ENCODE measurements at places on chromosomes 3 and 15. TPM values are rescaled to one million over a fixed set of nuclear protein-coding genes. Genes with fewer than 3 reads are reported as not detected.
A peak's percentile ranks its signal among the peaks of the same experiment; 100 is the strongest.

NUP210 gene
- total RNA-seq: 2.4 TPM

GRCh38 chr3:56620371-56620770 is 62.7 kb downstream of the TASOR start:
- DNase-seq: no peak

DNA sequence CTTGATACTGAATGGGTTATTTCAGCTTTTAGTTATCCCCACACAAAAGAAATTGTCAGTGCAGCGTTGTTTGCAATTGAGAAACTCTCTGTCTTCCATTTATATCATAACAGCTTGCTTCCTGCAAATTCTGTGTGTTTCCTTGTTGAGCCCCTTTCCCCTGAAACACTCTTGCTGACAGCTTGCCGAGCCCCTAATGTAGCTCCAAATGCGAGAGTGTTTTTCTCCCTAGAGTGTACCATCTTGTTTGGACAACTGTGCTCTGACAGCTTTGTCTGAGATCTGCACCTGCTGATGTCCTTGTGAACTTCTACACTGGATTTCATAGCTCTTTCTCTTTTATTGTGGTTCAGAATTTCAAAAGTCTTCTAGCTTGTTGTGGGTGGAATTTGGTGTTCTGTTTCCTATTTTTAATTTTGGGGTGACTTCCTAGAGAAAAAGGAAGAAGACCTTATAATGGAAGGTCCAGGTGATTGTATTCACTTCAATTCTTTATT is 343.5 kb downstream of the PDCD6IP start:
- DNase-seq: no peak

- DNase-seq: no peak
Measured at GRCh38 chr3:86887876-86888275, 103.1 kb downstream of the VGLL3 start.

PLA2G4D gene
- not detected for total RNA-seq

DUOX2 gene
- not detected for total RNA-seq

DNA sequence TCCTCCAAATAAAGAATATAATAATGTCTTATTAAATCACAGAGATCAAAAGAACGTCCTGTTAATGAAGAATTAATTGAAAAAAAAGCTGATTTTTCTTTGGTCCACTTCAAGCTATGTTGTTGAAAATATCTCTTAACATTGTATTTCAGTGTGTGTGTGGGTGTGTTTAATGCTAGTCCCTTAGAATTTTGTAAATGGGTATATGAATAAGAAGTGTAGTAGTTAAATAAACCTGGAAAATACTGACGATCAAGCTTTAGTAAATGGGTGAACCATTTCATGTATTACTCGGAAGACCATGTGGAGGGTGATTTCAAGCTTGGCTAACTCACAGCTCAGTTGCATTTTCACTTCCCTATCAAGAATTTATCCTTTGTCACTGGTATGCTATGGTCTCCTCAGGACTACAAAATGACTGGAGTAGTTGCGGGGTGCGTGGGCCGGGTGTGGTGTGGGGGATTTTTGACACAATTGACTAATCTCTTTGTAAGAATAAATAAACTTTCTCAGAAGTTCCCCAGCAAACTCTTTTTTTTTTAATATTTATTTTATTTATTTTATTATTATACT is 586.4 kb downstream of the GRM7 start:
- no peak for DNase-seq

GRCh38 chr15:81858136-81858535 is 187.7 kb downstream of the MEX3B start:
- DNase-seq: no peak

GABRB3 gene
- 0.25 TPM for total RNA-seq

- no peak for DNase-seq
Measured at GRCh38 chr3:142353571-142353970, 94.3 kb downstream of the XRN1 start.

SLC22A13 gene
- 0.20 TPM for total RNA-seq

ZNF662 gene
- total RNA-seq: 3.5 TPM

FANCD2OS gene
- not detected for total RNA-seq

DNA sequence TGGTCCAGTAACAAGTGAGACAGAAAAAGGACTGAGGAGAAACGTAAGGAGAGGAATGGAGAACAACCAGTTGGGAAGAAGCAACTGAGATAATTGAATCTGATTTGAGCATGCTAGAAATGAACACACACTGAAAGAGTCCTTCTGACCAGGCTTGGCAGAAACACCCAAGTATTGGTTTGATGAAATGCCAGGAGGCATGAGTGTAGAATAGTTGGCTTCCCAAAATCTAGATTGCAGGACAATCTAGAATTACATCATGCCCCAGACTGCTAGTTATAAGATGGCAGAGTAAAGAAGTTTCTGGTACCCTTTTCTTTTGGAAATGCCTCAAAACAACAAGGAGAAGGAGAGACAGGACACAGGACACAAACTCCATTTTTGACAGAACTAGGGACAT is 189.7 kb upstream of the STT3B start:
- no peak for DNase-seq

- no peak for DNase-seq
Measured at GRCh38 chr3:128390867-128391266, 75.8 kb downstream of the DNAJB8 start.

EFHB gene
- total RNA-seq: 0.30 TPM

CP gene
- total RNA-seq: 2.2 TPM

DNA sequence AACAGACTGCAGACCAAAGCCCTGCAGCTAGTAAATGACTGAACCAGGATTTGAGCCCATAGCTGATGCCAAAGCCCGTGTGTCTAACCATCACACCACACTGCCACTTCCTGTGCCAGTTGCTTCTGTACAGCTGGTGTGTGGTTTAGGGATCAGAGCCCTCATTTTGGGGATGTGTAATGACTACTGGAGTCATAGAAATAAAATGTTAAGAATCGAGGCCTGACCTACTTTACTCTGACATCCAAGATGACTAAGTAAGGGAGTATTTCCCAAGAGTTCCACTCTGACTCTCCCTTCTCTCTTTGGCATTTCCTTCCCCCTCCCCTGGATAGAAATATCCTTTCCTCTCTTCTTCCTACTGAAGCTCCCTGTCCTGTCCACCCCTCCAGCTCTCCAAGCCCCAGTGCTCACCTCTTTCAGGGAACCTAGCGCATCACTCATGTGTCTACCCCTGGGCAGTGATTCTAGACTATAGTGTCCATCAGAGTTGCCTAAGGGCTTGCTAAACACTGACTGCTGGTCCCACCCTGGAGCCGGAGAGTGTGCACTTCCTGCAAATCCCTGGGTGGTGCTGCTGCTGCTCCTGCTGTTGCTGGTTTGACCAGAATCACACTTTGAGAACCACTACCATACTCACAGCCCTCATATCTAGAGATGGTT is 53.8 kb downstream of the MGLL start:
- DNase-seq: peak; percentile 69

DNA sequence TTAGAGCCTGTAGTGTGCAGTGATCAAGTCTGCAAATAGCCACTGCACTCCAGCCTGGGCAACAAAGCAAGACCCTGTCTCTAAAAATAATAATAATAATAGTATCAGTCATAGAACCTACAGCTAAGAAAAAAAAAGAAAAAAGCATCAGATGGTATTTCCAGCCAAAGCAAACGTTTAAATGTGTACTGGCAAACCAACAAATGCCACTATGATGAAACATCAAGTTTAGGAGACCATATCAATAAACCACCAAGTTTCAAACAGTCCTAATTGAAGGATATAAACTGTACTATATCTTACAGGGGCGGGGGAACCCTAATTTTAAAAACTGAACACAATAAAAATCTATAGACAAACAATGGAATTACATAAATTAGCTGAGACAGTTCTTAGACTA is 6.4 kb downstream of the UBP1 start:
- no peak for DNase-seq

- DNase-seq: no peak
Measured at GRCh38 chr3:61724183-61724582, 162.8 kb downstream of the PTPRG start.

DNA sequence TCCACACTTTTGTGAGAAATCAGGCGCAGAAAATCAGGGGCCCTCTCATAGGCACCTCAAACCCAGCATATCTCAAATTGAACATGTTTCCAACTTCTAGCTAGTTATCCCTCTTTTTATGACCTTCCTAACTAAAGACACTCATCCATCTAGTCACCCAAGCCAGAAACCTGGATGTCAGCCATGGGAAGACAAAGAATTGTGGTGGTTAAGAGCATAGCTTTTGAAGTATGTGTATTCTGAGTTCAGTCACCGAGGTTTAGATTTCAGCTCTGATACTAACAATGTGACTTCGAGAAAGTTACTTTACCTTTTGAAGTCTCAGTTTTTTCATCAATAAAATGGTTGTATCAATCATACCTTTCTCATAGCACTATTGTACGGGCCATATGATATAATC is 495.5 kb downstream of the NLGN1 start:
- no peak for DNase-seq

- DNase-seq: peak; percentile 86
Measured at GRCh38 chr15:75531041-75531450, 48.1 kb downstream of the PTPN9 start.

GOLGA6C gene
- not detected for total RNA-seq

DNA sequence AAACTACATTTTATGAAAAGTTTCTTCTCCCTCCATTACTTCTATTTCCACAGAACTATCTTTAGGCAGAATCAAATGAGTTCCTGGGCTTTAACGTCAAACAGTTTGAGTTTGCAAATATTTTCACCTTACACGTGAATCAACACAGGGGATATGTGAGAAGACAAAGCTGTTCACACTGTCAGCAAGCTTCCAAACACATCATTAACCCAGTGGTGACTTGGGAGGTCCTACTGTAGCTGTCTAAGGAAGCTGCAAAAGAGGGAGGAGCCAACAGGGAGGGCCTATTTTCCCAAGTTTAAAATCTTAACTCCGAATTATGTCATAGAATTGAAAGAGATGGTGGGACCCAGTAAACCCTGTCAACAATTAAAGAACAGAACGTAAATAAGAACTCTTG is 337.8 kb upstream of the DNAJC19 start:
- no peak for DNase-seq

SLC9C1 gene
- 0.32 TPM for total RNA-seq

GRCh38 chr3:66041116-66041515 is 2.4 kb upstream of the MAGI1 start:
- no peak for DNase-seq

- peak; percentile 77 for DNase-seq
Measured at GRCh38 chr3:195001961-195002861, 268.7 kb downstream of the XXYLT1 start.

ACTC1 gene
- total RNA-seq: 219 TPM

- DNase-seq: no peak
Measured at GRCh38 chr3:133938770-133939462, 43.2 kb upstream of the RAB6B start.

LDHAL6B gene
- not detected for total RNA-seq

GRCh38 chr3:133575086-133575485 is 1.6 kb downstream of the CDV3 start:
- DNase-seq: no peak

GRCh38 chr3:12983319-12983718 is 89.9 kb downstream of the IQSEC1 start:
- no peak for DNase-seq

DNA sequence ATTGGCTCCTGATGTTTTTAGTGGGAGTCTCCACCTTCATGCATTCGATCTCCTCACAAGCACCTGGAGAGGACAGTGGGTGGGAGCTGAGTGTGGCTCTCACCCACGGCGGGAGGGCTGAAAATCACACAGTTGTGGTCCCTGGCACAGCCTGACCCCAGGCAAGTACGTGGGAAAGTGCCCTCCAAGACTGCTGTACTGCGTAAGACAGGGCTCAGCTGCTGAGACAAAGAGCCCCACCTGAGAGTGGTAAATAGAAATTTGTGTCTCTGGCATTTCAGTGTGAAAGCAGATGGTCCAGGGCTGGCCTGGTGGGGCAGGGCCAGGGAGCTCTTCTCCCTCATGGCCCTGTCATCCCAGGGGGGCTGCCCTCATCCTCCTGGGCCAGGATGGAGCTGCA is 77.4 kb upstream of the IQSEC1 start:
- no peak for DNase-seq

DNA sequence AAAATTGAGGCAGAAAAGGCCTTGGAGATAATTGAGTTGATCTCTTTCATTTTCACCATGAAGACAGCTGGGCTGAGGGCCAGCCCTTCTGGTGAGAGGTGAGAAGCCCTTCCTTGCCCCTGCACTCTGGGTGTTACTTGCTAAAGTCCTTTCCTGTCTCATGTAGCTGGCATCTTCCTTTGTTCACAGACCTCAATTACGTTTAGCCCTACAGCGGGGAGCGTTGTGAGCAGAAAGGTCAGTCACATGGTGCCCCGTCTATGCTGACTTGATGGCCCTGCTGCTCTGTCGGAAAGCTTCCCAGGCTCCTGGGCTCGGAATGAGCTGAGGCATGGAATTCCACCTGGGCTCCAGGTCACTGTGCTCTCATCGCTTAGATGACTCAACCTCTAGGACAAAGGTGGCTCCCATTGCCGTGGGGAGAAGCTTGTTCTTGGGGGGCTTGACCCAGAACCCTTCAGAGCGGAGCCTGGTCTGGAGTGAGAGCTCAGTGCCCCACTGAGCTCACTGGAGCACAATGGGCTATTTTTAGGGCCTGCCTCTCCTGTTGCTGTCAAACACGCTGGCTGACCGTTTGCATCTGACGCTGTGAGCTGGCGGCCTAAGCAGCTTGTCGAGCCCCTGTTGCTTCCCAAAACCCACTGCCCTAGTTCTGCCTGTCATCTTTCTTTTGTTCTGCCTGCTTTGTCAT is 47.0 kb downstream of the RPLP1 start:
- peak; percentile 39 for DNase-seq

BOC gene
- total RNA-seq: 3.8 TPM

GRCh38 chr3:193673845-193674244 is 80.8 kb downstream of the OPA1 start:
- DNase-seq: no peak

DNA sequence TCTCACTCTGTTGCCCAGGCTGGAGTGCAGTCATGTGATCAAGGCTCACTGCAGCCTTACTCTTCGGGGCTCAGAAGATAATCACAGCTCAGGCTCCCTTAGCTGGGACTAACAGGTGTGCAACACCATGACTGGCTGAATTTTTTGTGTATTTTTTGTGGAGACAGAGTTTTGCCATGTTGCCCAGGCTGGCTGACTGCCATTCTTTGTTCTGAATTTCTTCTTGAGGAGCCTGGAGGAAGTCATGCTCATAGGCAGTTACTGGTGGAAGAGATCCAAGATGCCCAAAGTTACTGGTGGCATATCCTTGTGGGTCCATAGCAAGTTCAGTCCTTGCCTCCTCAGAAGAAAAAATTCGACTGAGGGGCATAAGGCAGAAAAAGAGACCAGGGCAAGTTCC is 16.6 kb upstream of the UBP1 start:
- DNase-seq: no peak

- no peak for DNase-seq
Measured at GRCh38 chr3:167723025-167723512, 11.6 kb downstream of the PDCD10 start.

PRSS50 gene
- not detected for total RNA-seq

Data from psoas muscle (tissue), 8 donors.